ENCODE measurements at places on chromosomes 3 and 15. TPM values are rescaled to one million over a fixed set of nuclear protein-coding genes. Genes with fewer than 3 reads are reported as not detected.

The CYP1A1 gene
- 1.3 TPM for total RNA-seq

The CNTN3 gene
- total RNA-seq: not detected

The TUSC7 gene
- total RNA-seq: not detected

The KLHL25 gene
- total RNA-seq: 2.0 TPM

The CHRFAM7A gene
- total RNA-seq: 0.95 TPM

The RLBP1 gene
- total RNA-seq: not detected

The GRK7 gene
- not detected for total RNA-seq

The MASP1 gene
- not detected for total RNA-seq

The SRPRB gene
- 36.5 TPM for total RNA-seq

The RTP3 gene
- total RNA-seq: not detected

The LTF gene
- total RNA-seq: not detected

The PLSCR4 gene
- not detected for total RNA-seq

The DUOXA1 gene
- total RNA-seq: 0.15 TPM

The CACNA2D3 gene
- total RNA-seq: not detected

The SLC12A1 gene
- not detected for total RNA-seq

The FOXL2NB gene
- not detected for total RNA-seq

The SERPINI1 gene
- 1.9 TPM for total RNA-seq

The SEMA3G gene
- not detected for total RNA-seq

The FSIP1 gene
- 0.53 TPM for total RNA-seq

The IGF2BP2 gene
- 0.69 TPM for total RNA-seq

The SLCO2A1 gene
- not detected for total RNA-seq

The CIDEC gene
- not detected for total RNA-seq

The TMEM212 gene
- total RNA-seq: not detected

The RAD51 gene
- total RNA-seq: 4.1 TPM

The LRRK1 gene
- 43.5 TPM for total RNA-seq

The CCR9 gene
- total RNA-seq: 0.44 TPM

The OIP5 gene
- total RNA-seq: 1.4 TPM

The NR2F2 gene
- total RNA-seq: not detected

The SGO1 gene
- 5.9 TPM for total RNA-seq

The DGKG gene
- 3.9 TPM for total RNA-seq

The GPR62 gene
- not detected for total RNA-seq

The BCHE gene
- not detected for total RNA-seq

The MUSTN1 gene
- total RNA-seq: 0.83 TPM

The CD200 gene
- 19.4 TPM for total RNA-seq

The CPEB1 gene
- total RNA-seq: not detected

The OXSR1 gene
- 40.2 TPM for total RNA-seq

The CEMIP gene
- total RNA-seq: 0.51 TPM

The TM2D3 gene
- 49.9 TPM for total RNA-seq

The GNAT1 gene
- not detected for total RNA-seq

The GPR149 gene
- total RNA-seq: not detected
